ENCODE measurements at places on chromosomes 4 and X.
A peak's percentile ranks its signal among the peaks of the same experiment; 100 is the strongest.

GRCh38 chrX:31333165-31333831 lies 261.5 kb upstream of the FTHL17 start:
- no peak for DNase-seq

DNA sequence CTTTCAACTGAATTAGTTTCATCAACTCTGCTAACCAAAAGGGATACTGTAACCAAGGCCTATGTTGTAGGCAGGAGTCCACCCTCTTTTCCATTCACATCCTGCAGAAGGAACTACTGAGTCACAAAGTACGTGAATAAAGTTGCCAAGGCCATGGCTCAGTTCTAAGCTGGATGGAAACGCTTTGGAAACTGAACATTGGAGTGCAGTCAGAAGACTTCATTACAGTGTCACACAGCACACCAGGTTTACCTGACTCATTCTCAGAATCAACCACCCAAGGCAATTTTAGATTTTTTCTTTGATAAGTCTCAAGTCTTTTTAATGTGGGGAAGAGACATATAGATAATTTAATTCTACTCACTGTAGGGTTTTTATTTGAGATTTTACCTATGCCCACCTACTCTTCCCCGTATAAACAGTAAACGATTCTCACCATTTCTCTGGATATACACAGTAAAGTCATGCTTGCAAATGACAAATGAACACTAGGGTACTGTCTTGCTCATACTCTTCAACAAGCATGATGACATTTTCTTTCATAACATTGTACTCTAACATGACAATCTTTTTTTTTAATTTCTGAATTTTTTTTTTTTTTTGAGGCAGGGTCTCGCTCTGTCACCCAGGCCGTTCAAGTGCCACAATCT lies 58.9 kb upstream of the RBM47 start:
- no peak for DNase-seq

DNA sequence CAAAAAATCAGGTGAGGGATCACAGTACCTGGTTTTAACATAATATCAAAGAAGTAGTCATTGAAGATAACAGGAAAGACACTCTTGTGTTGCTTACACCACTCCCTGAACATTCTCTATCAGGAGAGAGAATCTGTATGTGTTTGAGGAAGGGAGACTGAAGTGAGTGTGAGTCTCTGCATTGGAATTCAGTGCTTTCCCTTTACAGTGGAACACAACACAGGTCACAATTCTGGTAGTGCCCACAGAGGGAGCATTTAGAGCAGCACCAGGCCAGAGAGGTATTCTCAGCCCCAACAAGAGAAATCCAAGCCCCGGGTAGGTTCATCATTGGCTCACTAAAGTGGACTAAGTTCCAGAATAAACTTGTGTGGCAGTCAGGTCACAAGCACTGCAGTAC lies 64.7 kb upstream of the UBQLN2 start:
- no peak for DNase-seq

DNA sequence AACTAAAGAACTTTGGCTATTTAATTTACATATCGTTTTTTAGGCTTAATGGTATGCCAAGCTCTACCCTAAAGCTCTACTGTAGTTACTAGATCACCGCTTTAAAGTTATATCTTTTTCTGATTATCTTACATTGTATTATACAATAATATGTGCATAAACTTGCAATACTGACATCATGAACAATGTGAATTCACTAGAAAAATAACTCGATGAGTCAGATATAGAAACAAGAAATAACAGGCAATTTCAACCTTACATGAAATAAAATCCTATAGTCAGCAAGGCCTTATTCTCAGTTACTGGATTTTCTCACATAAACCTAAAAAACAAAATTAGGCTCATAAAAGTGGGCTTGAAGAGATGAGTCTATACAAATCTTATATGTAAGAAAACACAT lies 32.5 kb downstream of the PDGFC start:
- DNase-seq = no peak

DNA sequence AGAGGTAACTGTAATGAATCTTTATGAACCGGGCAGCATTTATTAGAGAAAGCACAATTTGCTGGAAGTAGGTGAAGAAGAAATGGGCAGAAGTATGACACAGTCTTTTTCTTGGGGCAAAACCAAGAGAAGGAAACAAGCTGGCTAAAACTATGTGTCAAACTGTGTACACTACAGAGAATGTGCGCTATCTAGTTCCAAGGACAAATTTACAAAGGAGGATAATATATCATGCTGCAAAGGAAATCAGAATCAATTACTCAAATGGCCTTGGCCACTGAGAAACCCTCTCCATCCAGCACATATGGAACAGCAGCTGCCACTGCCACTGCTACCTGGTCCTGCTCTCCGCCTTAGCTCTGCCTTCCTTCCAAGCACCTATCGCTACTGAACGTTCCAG lies 17.1 kb upstream of the MECP2 start:
- DNase-seq = no peak

DNA sequence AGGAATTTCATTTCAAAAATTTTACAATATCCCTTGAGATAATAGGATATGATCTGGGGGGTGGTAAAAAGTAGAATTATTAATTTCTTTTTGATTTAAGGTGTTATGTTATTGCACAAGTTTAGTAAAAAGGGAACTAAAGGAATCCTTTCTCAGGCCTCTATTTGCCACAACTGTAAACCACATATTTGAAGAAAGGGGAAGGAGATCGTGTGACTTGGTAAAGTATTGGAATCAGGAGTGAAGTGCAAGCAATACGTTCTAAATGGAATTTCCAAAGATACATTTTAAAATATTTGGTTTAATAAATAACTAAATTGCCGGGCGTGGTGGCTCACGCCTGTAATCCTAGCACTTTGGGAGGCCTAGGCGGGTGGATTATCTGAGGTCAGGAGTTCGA lies 35.3 kb upstream of the SCRG1 start:
- DNase-seq = no peak

DNA sequence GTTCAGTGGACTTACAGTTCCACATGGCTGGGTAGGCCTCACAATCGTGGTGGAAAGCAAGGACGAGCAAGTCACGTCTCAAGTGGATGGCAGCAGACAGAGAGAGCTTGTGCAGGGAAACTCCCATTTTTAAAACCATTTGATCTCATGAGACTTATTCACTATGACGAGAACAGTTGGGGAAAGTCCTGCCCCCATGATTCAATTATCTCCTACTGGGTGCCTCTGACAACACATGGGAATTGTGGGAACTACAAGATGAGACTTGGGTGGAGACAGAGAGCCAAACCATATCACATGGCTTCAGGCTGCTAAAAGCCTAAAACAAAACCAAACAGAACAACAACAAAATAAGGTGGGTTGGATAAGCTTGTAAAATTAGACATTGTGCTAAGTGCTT lies 194.4 kb upstream of the CPEB2 start:
- DNase-seq = no peak

DNA sequence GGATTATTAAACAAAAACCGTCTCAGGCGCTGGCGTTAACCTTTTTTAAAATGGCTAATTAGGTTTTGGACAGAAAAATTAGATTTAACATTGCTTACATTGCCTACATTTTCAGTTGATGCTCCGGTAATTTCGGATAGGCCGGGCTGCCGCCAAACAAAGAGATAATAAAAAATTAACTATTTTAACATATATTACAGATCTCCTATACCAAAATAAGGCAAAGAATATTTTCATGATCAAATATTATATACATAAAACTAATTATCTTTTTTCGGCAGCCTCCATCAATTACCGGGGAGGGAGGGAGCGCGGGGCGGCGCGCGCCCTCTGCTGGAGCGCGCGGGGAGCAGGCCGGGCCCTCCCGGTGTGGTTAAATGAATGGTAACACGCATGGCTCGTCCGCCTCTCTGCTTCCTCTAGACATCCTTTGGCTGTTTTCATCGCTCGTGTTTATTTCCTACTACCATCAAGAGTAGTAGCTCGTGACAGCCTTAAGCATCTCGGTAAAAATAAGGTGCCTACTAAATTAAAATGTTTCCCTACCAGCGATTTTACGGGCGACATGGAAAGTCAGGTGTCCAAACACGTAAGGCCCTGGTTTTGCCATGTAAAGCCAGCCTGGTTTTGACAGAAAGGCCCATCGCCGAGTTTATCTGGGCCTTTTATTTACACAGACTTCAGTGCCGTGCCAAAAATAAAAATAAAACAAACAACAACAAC lies 52.4 kb upstream of the TMEM33 start:
- DNase-seq = peak; percentile 82

- no peak for DNase-seq
These were observed 103.9 kb upstream of the MAOA start for GRCh38 chrX:43552156-43552555.

GRCh38 chr4:10006601-10007435 lies 14.5 kb downstream of the SLC2A9 start:
- no peak for DNase-seq

GRCh38 chr4:29311247-29311646 lies 1408.9 kb upstream of the PCDH7 start:
- no peak for DNase-seq

DNA sequence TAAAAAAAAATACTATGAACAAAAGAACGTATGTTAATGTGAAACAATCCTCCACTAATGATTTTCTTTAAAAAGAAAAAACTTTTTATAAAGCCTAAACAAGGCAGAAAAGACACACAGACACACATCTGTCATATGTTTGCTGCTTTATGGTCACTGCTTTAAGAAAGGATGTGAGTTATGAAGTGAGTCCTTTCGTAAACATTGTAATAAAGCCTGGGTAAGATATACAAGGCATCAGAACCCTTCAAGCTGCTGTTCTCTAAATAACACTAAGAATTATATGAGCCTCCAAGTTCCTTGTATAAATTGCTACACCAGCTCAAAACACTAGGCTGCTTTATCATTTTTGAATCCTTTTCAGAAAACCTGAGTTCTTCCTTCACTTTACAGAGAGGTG lies 81.6 kb downstream of the FBXO8 start:
- DNase-seq = no peak

- peak; percentile 68 for DNase-seq
These were observed 45.7 kb upstream of the INTU start for GRCh38 chr4:127586922-127587571.

GRCh38 chr4:151484396-151485102 lies 75.6 kb downstream of the FHIP1A start:
- no peak for DNase-seq

- DNase-seq = peak; percentile 27
These were observed 133.3 kb downstream of the SPOCK3 start for GRCh38 chr4:167101035-167101434.

DNA sequence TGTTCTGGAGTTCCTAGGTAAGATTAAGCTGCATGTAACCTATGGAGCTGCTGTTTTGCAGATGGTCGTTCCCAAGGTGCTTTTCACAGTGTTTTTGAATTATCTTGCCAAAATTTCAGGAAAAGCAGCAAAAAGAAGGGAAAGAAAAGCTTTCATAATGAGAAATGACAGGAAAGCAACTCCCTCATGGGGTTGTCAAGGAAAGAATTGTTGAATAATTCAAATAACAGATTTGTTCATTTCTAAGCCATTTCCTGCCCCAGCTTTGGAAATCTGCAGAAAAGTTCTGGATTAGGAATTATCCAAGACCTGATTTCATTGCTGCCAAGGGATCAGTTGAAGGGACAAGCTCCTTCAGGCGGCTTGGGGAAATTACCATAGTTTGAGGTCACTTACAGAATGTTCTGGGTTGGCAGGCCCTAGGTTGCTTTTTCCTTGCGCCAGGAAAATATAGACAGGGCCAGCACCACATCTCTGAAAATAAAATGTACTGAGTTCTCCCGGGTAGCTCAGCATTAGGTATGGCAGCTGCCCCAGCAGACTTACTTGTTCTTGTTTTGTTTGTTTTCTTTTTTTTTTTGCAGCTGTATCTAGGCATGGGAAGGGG lies 354.7 kb downstream of the STIM2 start:
- no peak for DNase-seq

DNA sequence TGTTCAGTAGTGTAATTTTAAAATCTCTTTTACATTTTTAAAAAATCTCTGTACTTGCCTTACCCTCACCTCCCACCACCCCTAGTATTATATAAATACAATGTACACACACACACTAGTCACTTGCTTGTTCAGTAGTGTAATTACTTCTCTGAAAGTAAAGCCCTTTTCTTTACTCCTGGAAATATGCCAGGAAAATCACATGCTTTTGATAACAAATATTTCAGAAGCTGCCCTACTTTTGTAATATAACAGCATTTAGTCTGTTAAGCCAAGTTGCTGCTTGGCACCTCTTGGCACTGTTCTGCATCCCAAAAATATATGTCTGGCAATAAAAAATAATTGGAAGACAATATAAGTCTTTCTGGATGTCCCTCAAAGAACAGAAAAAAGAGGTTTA lies 172.8 kb upstream of the APOOL start:
- DNase-seq = peak; percentile 36

DNA sequence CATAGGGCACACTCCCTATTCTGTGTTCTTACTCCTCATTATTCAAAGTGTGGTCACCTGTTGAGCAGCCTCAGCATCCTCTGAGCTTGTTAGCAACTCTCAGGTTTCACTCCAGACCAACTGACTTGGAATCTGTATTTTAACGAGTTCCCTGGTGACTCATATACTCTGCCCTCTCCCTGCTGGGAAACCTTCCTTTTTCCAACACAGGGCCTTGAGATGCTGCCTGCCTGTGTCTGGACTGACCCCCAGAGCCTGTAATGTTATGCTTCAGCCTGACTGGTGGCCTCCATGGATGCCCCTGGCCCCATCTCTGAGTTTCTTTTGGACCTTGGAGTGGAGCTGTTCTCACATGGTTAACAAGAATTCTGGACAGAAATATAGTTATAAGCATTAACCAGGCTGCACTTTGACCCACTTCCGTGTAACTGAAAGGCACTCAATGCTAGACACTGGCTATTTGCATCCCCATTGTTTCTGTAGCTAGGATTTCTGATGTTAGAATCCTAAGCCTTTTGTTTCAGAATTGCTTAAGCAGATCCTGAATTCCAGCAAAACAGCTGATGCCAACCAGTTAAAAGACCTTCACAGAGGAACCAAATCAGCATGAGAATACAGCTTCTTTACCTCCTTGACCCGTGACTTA lies 262.6 kb downstream of the STIM2 start:
- DNase-seq = peak; percentile 7

- no peak for DNase-seq
These were observed 155.9 kb upstream of the MAOA start for GRCh38 chrX:43500246-43500645.

DNA sequence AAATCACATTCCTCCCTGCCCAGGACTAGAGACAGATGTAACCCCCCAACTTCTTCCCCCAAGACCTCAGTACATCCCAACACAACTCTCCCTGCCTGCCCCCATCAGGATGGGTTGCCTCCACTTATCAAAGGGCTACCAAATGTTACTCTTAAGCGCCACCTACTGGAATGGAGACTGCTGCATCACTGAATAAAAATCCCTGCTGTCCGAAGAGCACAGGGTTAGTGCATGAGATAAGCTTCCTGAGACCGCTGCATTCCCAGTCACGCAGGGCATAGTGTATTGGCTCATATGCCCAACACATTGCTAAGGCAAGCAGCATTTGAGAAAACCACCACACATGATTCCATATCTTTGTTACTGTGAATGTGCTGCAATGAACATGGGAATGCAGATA lies 544.5 kb downstream of the PPP4R3C start:
- peak; percentile 23 for DNase-seq

DNA sequence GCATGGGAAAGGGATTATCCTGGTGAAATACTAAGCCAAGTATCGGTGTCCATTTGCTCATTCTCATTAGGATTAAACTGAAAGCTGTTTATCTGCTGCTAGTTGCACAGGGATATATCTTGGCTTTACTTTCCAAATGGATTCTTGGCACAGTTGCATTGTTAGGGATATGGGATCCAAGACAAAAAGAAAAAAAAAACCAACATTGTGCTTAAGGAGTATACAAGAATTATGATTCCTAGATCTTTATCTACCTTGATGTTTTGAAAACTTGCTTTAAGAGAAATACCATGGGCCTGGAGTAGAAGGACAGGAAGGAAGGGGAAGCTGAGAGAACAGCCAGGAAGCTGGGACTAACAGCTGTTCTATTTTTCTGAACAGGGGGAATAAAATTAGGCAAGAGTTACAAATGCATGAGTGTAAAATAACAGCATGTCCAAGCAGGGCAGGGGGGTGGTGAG lies 107.6 kb downstream of the ATXN3L start:
- no peak for DNase-seq

All from NCI-H1417 (cell line).